Activated effector memory CD4-positive, alpha-beta T cell treated with anti-CD3 and anti-CD28 coated beads, Interleukin-2, amount 50 U/mL, for 16 hours (primary cell): ENCODE measurements at places on chromosomes 3 and 15.

GRCh38 chr3:53795789-53796560, 50.2 kb downstream of the CHDH start:
- peak; percentile 39 for DNase-seq

DNA sequence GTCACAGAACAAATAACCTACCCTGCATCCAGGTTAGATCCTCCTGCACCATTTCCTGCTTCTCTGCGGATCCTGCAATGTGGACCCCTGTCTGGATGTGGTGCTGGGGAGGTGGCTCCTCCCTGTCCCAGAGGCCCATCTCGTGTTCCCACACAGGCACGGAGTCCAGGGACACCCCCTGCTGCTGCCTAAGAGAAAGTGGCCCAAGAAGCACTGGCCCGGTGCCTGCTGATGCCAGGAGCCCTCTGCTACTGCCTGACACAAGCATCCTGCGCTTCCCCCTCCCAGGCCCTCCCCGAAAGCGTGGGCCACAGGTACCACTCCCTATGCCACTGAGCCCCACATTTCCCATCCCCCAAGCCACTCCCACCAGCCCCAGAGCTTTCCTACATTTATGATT, 48.6 kb downstream of the ZNF445 start:
- no peak for DNase-seq

DNA sequence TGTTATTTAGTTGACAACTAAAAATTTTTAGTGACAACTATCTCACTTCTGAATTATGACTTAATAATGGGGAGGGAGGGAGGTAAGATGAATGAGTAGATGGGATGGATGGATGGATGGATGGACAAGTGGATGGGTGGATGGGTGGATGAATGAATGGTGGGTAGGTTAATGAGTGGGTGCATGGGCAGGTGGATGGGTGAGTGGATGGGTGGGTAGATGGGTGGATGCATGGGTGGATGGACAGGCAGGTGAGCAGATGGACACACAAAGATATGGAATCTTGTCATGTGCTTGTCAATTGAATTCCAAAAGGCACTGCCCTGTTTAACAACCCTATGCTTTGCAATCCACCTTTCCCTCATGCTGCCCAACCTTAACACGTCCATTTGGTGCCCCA, 41.5 kb downstream of the KLHL25 start:
- DNase-seq: peak; percentile 31

- DNase-seq: peak; percentile 72
Observed at GRCh38 chr15:88878720-88879184, 16.6 kb downstream of the HAPLN3 start.

DNA sequence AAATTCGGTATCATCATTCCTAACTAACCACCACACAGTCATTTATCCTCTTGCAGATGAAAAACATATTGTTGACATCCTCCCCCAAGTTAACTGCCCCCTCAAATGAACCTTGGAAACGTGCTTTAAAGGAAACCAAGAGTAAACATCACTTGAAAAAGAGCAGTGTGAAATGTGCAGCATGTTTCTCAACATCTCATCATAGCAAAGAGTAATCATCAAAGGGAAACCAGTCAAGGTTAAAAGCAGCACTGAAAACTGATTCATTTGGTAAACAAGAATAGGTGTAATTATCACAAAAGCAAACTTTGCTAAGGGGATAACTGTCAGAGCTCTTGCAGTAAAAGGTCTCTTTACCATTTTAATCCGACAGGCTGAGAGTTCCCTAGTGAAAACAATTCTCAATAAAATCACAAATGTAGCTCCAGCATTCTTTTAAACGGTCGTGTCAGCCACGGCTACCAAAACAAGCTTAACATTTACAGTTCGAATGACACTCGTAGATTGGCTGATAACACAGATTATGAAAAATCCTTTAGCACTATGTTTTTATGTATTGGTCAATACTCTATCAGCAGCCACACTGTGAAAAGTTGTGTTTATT, 461.0 kb downstream of the GBE1 start:
- no peak for DNase-seq

- no peak for DNase-seq
Observed at GRCh38 chr15:80118956-80119355, 33.8 kb upstream of the FAH start.

DNA sequence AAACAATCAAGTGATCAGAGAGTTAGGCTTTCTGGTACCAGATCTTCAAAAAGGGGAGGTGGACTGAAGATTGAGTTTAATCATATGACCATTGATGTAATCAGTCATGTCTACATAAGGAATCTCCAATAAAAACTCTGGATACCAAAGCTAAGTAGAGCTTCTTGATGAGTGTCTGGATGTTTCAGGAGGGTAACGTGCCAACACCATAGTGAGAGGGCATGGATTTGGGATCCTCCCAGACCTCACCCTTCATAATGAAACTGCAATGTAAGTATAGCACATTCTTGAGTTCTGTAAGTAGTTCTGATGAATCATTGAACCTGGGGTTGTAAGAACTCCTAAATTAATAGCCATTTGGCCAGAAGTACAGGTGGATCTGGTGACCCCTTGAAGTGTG, 21.3 kb downstream of the PGPEP1L start:
- DNase-seq: no peak

GRCh38 chr3:135311699-135312098, 516.6 kb downstream of the EPHB1 start:
- DNase-seq: no peak

GRCh38 chr3:128283421-128283820, 130.1 kb downstream of the EEFSEC start:
- no peak for DNase-seq

DNA sequence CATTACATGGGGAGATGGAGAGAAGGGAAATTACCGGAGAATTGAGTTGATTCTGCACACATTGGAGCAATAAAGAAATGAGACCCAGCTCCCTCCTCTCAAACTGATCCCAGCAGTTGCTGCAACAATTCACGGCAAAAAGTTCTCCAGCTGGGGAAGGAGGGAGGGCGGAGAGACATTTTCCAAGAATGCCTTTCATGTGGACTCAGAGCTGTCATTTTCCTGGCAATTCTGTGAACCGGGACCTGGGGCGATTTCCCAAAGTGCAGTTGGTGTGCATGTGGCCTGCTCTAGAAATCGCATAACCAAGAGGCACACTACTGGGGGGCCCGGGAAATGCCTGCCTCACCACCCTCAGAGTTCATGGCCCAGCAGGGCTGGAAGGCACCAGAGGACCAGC, 48.7 kb upstream of the IREB2 start:
- no peak for DNase-seq
